Small intestine (tissue), 16 donors: ENCODE measurements at places on chromosomes 11 and 22. TPM values are rescaled to one million over a fixed set of nuclear protein-coding genes. Genes with fewer than 3 reads are reported as not detected.

DNA sequence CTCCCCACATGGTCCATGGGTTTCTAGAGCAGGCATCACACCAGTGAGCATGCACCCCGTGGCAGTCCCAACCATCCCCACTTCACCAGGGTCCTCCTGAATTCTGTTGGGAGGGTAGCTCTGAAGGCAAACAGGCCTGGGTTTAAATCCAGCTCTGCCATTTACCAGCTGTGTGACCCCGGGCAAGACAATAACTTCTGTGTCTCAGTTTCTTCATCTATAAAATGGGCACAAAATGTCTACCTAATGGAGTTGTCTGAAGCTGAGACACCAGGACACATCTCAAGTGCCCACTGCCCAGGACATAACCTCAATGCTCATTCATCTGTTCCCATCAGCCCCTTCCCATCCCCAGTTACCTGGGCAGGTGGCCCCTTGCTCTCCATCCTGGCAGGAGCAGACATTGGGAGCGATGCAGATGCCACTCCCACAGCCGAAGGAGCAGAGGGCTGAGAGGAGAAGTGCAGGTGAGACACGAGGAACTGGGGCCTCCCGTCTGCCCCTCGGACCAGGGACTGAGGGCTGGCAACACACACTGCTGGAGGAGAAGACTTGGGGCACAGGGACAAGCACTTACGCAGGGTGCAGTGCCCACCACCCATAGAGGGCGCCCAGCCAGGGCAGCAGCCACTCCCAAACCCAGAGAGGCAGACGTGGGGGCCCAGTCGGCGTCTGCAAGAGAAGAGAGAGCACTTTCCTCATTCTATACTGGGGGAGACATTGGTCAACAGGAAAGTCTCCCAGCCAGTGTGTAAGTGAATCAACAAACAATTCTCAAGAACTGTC lies 4.0 kb downstream of the VWCE start:
- H3K4me3 ChIP-seq: no peak overlapping the region
- peaks cover 3% of the 10 kb centered on the region for H3K4me1 ChIP-seq
- no peak for DNase-seq
- H3K27ac ChIP-seq: no peak overlapping the region
- no peaks in the 10 kb centered on the region for H3K27me3 ChIP-seq
- no peaks in the 10 kb centered on the region for H3K36me3 ChIP-seq

DNA sequence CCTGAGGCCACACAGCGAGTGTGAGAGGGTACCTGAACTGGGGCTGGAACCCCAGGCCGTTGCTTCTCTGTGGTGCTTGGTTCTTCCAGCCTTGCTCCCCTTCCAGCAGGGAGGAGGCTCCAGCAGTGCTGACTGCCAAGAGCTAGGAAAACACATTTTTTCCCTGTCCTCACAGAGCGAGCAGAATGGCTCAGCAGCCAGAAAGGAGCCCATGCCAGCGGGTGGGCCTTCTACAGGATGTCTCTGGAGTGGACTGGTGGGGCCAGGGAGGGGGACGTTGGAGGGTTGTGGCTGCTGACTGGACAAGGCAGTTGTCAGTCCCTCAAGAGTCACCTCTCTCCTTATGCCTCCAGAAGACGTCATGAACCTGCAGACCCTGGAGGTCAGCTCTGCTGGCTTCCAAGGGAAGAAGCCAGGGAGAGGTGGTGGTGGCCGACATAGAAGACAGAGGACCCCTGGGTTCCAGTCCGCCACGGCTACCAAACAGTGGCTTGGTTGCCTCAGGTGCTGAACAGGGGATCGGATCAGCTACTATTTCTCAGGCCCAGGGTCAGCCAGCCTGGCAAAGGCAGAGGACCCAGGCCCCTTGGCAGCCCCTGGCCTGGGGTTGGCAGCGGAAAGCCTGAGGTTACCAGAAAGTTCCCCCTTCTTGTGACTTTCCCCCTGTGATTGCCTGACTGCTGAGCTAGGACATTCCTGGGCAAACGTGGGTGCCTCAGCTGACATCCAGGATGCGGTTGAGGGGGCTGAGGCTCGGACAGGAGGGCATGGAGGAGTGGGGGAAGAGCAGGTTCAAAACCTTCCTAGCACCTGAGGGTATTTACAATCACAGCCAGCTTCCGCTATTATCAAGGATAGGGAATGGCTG lies 3.7 kb downstream of the MAFF start:
- H3K27ac ChIP-seq: no peak overlapping the region
- no peaks in the 10 kb centered on the region for H3K27me3 ChIP-seq
- peaks cover 26% of the 10 kb centered on the region for H3K4me1 ChIP-seq
- no peak overlapping the region for H3K4me3 ChIP-seq

GRCh38 chr11:106463796-106464201 lies 386.3 kb downstream of the AASDHPPT start:
- no peaks in the 10 kb centered on the region for H3K36me3 ChIP-seq
- H3K27me3 ChIP-seq: no peaks in the 10 kb centered on the region
- no peak overlapping the region for H3K27ac ChIP-seq
- H3K4me3 ChIP-seq: no peak overlapping the region
- DNase-seq: no peak
- peaks cover 59% of the 10 kb centered on the region for H3K4me1 ChIP-seq

- no peak overlapping the region for H3K4me3 ChIP-seq
- H3K27ac ChIP-seq: no peak overlapping the region
- H3K4me1 ChIP-seq: no peaks in the 10 kb centered on the region
- H3K27me3 ChIP-seq: no peaks in the 10 kb centered on the region
- no peaks in the 10 kb centered on the region for H3K36me3 ChIP-seq
- DNase-seq: peak; percentile 43
These were observed 137.8 kb downstream of the DBX1 start for GRCh38 chr11:20022363-20023081.

DNA sequence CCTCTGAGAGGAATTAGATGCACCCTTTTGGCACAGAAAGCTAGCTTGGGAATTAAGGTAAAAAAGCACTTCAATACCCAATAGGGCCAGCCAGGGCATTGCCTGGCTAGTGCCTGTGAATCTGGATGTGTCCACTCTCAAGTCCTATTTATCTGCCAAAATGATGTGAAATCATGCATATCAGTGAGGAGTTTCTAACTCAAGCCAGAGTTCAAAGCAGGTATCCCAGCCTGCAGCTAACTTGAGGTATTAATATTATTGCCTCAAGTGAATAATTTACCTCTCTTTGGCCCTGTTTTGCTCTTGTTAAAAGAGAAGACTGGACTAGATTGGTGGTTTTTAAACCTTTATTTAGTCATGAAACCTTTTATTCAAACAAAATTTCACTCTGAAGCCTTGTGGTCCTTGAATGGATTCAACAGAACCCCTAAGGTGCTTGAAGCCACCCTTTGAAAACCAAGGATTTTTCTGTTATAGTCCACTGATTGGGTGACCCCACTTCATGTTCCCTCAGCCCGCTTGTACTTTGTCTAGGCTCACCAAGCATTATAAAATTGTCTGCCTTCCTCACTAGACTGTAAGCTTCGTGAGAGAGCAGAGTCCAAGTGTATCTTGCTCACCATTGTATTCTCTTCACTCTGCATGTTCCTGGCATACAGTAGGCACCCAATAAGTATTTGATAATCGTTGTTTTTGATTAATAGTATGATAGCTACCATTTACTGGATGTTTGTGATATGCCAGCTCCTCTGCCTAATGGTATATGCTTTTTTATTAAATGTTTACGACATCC lies 4.5 kb downstream of the RNF121 start:
- H3K27ac ChIP-seq: peak overlapping the region; percentile 30
- H3K27me3 ChIP-seq: no peaks in the 10 kb centered on the region
- DNase-seq: peak; percentile 22
- H3K36me3 ChIP-seq: peaks cover 3% of the 10 kb centered on the region

PLEKHB1 gene
- 12.7 TPM for polyA plus RNA-seq

OR52N2 gene
- polyA plus RNA-seq: not detected
